ENCODE measurements at places on chromosomes 7 and 10.

- DNase-seq, result no peak
Observed at GRCh38 chr10:95026461-95026860, 42.8 kb downstream of the CYP2C8 start.

DNA sequence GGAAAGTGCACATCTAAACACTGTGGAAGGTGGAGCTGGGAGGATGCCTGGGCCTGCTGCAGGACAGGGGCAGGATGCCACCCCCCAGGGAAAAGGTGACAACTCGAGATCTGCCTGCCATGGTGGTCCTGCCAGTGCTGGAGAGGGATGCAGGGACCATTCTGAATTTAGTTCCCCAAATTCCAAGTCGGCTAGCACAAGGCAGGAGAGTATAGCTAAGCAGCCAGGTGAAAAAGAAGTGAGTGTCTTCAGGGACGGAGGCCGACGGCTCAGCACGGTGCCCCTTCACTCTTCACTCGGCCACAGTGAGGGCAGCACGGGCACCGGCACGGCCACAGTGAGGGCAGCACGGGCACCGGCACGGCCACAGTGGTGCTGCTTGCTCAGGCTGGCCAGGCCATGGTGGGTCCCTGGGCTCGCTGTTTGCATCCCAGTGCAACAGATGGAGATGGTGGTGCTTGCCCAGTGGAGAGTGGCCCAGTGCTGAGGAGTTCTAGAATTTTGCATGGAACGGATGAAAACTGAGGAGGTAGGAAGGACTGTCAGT, 161.3 kb upstream of the SHH start:
- DNase-seq, result no peak

DNA sequence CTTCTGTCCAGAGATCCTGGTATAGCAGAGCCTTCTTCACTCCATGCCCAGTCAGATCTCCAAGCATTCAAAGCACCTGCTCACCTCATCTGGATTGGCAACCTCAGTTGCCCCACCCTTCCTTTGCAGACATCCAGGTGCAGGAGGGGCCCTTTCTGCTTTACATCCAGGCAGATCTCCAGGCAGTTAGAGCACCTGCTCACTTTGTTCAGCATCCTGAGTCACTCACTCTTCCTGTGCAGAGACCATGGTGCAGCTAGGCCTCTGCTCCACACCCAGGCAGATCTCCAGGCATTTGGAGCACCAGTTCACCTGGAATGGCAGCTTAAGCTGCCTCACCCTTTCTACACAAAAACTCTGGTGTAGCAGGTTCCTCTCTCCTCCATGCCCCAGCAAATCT, 153.1 kb downstream of the CDK14 start:
- no peak for DNase-seq

- no peak for DNase-seq
Observed at GRCh38 chr10:57420881-57421280, 846.8 kb downstream of the IPMK start.

- DNase-seq, result no peak
Observed at GRCh38 chr7:121272676-121273075, 56.1 kb upstream of the WNT16 start.

Measured in inflammatory macrophage treated with lipopolysaccharide for 1 hour (primary cell).